DMS153 (cell line): ENCODE measurements at places on chromosomes 2 and 18.

GRCh38 chr2:47083886-47084687, 71.0 kb downstream of the STPG4 start:
- no peak for DNase-seq

- no peak for DNase-seq
Measured at GRCh38 chr18:78974115-78974761, 5.4 kb upstream of the SALL3 start.

- no peak for DNase-seq
Measured at GRCh38 chr18:45139478-45139877, 458.8 kb downstream of the SETBP1 start.

- DNase-seq, result no peak
Measured at GRCh38 chr2:203155406-203155805, 83.4 kb upstream of the CYP20A1 start.

- no peak for DNase-seq
Measured at GRCh38 chr2:66236067-66236685, 198.7 kb upstream of the MEIS1 start.

- DNase-seq, result no peak
Measured at GRCh38 chr2:402206-402605, 114.3 kb upstream of the ALKAL2 start.

- no peak for DNase-seq
Measured at GRCh38 chr2:62658891-62659290, 46.6 kb upstream of the EHBP1 start.

DNA sequence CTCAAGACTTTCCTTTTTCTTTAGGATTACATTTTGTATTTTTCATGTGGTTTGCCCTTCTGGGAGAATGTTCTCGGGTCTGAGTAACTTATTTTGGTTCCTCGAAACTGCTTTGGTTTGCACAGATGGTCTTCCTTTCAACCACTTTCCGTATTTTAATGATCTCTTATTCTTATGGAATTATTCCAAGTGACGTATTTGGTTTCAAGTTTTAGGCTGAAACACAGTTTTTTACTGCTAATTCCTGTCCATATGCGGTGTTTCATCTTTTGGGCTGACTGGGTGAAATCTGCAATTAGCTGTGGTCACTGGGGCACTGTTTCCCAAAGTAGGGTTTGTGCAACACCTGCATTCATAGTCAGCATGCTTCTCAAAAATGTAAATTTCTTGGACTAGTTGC, 122.7 kb downstream of the CAPN13 start:
- no peak for DNase-seq

DNA sequence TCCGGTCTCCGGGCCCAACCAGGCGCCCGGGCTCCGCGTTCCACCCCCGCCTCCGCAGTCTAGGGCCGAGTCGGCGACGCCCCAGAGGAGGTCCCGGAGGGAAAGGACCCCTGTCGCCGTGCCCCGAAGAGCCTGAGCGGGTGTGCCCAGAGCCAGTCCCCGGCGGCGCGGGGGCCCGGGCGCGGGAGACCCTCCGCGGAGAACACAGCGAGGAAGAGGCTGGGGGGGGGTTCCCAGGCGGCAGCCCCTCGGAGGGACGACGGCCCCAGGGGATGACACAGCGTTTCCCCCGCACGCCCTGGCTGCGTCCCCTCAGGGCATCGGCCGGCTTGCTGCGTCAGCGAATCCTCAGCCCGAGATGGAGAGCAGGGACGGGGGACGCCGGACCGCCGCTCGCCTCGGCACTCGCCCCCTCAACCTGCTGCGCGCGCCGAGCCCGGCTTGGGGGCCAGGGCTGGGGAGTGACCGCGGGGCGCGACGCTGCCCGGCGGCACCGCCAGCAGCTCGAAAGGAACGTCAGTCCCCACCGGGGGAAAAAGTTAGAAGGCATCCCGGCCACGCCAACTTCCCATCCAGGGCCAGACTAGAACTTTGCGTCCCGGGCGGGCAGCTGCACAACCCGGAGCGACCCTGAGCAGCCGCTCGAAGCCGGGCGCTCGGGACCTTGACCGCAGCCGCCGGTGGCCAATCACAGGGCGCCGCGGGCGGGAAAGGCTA, 711 bp downstream of the SFXN5 start:
- no peak for DNase-seq

- DNase-seq, result no peak
Measured at GRCh38 chr2:133768256-133768655, 200.0 kb upstream of the NCKAP5 start.

- no peak for DNase-seq
Measured at GRCh38 chr2:235670974-235671787, 177.3 kb downstream of the AGAP1 start.

- peak; percentile 22 for DNase-seq
Measured at GRCh38 chr2:132037527-132038178, 124.1 kb downstream of the ANKRD30BL start.

DNA sequence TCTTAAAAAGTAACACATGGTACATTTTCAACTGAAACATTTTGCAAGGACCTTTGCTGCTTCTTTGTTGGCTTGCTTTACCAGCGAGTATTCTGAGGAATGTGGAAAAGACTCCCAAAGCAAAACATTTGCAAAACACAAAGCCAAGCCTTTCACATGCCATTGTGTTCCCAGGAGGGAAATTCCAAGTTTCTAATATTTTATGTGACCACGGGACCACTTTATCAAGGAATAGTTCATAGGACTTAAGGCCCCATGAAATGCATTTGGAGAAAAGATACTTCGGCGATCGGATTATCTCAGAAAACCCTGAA, 26.2 kb downstream of the CYP27C1 start:
- no peak for DNase-seq

DNA sequence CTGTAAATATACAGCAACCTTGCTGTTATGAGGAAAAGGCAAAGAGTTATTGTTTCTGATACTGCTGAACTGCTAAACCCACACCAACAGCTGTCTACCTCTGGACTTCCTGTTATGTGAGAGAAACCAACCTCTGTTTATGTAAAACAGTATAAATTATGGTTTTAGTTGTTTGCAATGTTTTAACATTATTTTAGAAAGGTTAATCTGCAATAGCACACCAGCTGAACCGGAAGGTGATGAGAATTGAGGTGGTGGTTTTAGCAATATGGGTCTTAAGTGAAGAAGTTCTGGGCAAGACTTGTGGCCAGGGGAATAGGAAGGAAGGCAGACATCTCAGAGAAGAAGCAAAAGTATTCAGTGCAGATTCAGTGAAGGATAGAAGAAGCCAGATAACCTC, 237.8 kb downstream of the PLCL1 start:
- no peak for DNase-seq

DNA sequence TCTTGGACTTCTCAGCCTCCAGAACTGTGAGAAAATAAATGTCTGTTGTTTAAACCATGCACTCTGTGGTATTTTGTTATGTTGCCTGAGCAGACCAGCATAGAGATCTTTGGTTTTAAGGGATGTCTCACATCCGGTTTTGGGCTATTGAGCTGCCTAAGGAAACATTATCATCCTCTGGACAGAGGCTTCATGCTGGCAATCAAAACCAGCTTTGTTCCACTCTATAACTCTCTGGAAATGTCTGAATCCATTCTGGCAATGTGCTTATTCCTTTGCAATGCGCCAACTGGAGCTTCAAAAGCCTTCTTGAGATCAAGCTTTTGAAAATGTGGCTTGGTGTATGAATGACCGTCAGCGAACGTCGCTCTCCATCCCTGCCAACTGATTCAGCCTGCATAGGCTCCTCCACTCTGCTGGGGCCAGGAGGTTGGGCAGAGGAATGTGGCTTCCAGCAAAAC, 183.6 kb upstream of the MGAT5 start:
- DNase-seq, result no peak

DNA sequence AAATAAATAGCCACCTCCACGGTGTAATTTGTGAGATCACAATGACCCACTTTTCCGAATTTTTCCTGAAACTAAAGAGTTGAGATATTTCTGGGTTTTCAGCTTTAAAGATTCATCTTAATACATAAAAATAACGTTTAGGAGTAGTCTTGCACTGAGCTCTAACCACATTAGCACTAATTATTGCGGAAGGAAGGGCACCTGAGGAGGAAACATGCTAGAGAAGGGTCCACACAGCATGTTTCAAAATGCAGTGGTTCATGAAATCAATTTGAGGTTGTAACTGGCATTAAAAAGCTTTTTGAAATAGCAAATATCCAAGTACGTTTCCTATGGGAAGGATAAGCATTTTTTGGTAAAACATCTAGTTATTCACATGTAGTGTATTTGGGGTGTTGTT, 8.4 kb downstream of the INPP4A start:
- DNase-seq, result no peak

- no peak for DNase-seq
Measured at GRCh38 chr2:12543076-12543977, 173.4 kb upstream of the TRIB2 start.

DNA sequence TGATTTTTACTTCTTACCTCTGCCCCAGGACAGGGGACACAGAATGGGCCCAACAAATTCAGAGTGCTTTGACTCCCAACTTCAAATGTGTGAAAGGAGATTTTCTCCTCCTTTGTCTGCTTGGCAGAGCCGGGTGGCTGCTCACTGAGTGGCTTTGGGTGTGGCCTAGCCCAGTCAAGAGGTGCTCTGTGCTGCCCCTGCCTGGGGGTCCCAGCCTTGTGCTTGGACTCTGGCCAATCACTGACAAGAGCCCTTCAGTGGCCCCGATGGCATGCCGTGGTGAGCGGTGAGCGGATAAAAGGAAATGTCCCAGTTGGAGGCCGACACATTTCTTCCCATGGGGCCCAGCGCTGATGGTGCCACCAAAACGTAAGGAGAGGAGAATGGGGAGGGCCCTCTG, 259.2 kb downstream of the CELF4 start:
- no peak for DNase-seq

DNA sequence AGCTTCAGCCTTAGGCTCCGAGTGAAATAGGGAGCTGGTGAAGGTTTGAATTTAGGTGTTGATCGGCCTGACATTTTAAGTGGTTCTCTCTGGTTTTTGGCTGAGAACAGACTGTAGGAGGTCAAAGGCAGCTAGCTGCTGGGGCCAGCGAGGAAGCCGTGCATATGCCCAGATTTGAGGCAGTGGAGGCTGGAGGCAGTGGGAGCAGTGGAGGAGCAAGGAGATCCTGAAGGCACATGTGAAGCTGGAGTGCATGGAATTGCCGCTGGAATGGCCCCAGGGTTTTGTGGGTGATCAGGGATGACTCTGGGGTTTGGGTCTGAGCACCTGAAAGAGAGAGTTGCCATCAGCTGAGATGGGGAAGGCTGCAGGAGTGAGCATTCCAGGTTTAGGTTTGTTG, 25.1 kb downstream of the STEAP3 start:
- DNase-seq, result no peak

GRCh38 chr2:88090446-88091283, 23.0 kb downstream of the SMYD1 start:
- no peak for DNase-seq

GRCh38 chr2:110843496-110843895, 111.1 kb downstream of the ACOXL start:
- DNase-seq, result no peak
